ENCODE measurements at places on chromosomes 12 and 14.

GRCh38 chr12:93778306-93778705 lies 101.1 kb downstream of the CRADD start:
- DNase-seq: no peak

DNA sequence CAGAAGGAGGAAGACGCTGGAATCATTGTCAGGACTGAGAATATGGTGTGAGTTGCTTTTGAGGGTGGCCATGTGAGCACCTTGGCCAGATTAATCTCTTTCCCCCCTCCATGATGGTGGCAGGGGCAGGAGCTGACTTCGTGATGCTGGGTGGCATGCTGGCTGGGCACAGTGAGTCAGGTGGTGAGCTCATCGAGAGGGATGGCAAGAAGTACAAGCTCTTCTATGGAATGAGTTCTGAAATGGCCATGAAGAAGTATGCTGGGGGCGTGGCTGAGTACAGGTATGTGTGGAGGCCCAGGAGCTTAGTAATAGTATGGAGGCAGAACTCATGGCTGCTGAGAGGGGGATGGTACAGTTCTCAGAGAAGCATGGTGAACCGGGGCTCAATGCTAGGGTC lies 4.3 kb downstream of the TINF2 start:
- no peak for DNase-seq

DNA sequence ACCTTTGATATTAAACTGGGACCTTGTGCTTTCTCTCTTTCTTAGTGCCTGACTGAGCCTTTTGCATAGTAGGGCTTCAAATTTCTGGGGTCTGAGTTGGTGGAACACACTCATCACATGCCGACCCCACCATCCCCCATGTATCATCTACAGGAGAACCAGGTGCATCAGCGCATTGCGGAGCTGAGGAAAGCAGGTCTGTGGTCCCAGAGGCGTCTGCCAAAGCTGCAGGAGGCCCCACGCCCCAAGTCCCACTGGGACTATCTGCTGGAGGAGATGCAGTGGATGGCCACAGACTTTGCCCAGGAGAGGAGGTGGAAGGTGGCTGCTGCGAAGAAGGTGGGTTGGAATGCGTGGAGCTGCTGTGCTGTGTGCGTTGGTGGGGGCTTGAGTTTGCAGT lies 37.8 kb downstream of the EP400 start:
- DNase-seq: no peak

DNA sequence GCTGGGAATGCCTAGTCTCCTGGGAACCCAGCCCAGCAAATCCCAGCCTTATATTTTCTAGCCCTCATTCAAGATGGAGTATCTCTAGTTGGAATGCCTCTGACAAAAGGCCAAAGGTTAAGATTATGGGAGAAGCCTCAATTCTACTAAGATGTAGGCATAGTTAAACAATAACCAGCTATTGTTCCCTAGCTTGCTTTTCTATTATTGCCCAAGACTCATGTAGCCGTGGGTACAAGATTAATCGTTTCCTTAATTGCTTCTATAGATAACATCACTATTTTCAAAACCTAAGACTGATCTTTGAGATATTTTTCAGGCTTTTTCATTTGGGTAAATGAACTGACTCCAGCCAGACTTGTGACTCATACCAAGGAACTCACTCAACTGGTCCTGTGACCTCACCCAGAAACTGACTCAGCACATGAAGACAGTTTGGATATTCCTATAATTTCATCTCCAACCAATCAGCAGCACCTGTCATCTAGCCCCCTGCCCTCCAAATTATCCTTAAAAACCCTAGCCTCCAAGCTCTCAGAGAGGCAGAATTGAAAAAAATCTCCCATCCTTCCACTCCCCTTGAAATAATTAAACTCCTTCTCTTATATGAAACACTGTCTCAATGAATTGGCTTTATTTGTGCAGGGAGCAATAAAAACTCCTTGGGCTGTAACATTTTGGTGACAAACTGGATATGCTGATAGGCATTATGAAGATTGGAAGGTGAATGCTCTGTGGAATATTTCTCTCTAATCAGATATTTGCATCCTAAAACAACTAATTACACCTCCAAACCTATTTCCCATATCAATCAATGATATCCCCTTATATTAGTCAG lies 589.0 kb downstream of the C12orf50 start:
- DNase-seq: no peak

DNA sequence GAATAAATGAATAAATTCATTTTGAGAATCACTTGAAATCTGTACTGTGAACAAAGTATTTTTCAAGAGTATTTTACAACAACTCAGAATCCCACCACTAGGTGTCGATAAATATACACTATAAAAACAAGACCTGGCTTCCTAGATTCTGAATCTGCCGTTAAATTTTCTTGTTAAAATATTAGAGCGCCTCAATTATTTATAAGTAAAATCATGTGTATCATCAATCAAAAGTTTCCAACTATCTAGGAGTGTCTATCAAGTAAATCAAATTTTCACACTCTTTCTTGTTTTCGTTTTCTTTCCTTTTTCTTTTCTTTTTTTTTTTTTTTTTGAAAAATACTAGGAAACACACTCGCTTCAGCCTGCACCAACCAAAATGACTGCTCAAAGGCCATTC lies 179.2 kb upstream of the DCN start:
- DNase-seq: no peak

DNA sequence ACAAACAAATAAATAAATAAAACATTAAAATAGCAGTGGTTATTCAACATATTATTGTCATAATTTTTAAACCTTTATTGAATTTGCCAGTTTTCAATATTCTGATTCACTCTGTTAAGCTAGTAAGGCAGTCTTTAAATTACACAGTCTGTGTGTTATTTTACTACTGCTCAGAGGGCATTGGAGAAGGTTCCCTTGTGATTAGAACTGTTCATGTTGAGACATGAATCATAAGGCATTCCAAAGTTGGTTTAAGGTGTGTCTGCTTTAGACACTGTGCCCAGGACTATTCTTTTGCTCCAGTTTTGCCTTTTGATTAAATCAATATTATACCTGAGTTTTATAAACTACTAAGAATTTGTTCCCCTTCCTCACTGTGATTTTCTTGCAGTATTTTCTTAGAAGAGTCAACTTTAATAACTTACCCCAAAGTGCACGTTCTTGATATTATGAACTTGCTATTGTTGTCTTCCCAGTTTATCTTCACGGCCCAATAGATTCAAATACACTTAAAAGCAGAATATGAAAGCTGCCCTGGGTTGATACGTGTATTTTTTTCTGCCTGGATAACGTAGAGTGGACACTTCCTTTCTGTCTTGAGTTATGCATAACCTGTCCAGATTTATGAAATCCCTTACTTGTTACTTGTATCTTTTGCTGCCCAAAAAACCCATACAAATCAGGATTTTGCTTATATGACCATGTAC lies 105.3 kb upstream of the BCAT1 start:
- DNase-seq: no peak

GRCh38 chr12:10521555-10521954 lies 15.9 kb downstream of the EIF2S3B start:
- no peak for DNase-seq

Measured in activated CD8-positive, alpha-beta memory T cell treated with anti-CD3 and anti-CD28 coated beads for 1 hour (primary cell).